ENCODE measurements at places on chromosomes 4 and X. TPM values are rescaled to one million over a fixed set of nuclear protein-coding genes. Genes with fewer than 3 reads are reported as not detected.

The ASMT gene
- total RNA-seq: not detected

DNA sequence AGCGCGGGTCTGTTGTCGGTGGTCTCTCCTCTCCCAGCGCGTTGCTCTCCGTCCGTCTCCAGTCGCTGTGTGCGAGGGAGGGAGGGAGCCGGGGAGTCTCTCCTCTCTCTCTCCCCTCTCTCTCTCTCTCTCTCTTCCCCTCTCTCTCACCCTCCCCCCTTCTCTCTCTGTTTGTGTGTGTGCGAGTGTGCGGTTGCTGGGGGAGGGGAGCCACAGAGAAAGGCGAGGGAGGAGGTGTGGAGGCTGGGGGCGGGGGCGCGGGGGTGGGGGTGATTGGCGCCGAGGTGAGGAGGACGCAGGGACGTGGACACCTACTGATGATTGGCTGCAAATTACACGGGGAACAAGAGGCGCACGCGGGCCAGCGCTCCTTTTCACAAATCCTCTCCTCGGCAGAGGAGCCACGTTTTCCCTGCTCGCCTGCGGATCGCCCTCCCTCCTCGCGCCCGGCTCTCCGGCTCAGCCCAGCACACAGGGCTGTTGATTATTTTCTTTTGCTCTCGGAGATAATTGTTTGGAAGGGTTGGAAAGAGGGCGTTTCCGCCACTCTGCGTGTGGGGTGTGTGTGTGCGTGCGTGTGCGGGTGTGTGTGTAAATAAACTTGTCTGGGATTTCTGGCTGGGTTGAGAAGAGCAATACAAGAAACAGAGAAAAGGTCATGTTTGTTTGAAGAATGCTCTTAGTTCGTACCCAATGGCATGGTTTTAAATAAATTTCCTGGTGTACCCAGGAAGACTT is at the start of gene CXXC4:
CXXC4 (minus strand) TSS at position 73 of the 738 bp plus-strand sequence. CDS start 3,092 bp downstream, outside the sequence.
- peak; percentile 78 for ATAC-seq

- no peak for ATAC-seq
These were observed 14.5 kb upstream of the ENPP6 start for GRCh38 chr4:184232202-184232601.

DNA sequence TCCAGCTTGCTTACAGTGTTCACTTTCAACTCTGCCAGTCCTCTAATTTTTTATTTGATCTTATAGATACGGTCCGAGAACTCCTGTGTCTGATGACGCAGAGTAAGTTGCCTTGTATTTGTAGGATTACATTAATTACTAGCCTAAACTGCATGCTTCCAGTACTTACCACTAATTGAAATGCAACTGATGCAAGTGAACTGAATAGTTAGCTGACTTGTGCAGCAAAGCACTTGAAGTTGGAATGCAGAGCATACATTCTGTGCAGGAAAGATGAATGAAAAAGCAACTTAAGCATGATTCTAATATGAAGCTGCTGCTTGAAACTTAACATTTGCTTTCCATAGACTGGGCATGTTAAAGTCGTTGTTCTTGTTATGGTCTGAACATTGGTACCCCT is 100.9 kb downstream of the LIMCH1 start:
- no peak for ATAC-seq

DNA sequence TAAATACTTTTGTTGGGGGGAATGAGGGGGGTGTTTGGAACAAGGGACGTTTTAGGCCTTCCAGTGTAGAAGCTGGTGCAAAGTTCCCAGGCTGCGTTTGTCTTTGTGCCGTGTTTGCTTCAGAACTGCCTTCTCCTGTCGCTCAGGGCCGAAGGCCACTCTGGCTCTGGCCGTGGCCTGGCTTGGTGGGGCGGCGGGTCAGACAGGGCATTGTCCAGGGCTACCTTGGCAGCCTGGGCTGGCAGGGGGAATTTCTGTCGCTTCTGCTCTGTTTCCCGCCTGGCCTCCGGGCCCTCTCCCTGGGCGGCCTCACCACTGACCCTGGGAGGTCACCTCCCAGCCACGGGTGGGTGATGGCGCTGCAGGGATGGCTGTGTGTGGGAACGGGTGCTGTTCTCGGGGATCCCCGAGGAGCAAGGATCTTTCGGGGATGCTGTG is 140.0 kb downstream of the COL4A6 start:
- no peak for ATAC-seq

DNA sequence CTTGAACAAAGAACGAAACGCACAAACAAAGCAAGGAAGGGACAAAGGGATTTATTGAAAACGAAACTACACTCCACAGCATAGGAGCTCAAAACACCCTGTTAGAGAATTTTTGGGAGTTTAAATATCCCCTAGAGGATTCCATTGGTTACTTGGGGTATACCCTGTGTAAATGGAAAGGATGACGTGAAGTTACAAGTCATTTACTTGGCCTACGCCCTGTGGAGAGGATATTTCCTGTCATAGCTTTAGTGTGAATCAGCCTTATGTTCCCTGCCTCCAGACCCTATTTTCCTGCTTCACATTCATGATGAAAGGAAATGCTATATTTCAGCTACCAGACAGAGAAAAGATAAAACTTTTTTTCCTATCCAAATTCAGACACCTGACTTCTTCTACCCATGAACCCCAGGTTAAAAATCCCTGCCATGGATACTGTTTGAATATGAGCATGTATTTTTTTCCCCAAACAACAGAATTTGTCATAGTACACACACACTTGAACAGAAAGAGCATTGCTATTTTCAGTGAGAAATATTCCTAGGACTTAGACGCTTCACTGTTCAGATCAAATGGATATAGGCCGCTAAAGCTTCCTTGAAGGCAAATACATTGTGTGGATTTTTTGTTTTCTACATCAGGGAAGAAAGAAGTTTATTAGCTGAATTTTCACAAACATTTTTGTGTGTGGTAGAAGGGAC is 20.4 kb downstream of the PIN4 start:
- ATAC-seq: no peak

- ATAC-seq: no peak
These were observed 80.2 kb upstream of the FHL1 start for GRCh38 chrX:136067097-136067496.

DNA sequence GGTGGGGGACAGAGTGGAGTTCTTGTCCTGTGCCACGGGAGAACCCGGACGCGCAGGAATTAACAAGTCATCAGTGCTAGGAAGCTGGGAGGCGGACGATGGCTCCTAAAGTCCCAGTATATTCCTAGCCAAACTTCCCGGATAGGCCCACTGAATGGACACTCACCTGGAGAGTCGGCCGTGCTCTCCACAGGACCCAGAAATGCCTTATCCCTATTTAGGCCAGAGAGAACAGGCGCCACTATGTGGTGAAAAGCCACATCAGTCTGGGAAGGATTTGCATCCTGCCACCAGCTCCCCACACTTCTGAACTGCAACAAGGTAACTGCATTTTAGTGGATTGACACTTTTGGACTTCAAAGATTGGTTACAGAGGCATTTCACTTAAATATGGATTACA is 1.1 kb downstream of the CFAP299 start:
- ATAC-seq: peak; percentile 21

DNA sequence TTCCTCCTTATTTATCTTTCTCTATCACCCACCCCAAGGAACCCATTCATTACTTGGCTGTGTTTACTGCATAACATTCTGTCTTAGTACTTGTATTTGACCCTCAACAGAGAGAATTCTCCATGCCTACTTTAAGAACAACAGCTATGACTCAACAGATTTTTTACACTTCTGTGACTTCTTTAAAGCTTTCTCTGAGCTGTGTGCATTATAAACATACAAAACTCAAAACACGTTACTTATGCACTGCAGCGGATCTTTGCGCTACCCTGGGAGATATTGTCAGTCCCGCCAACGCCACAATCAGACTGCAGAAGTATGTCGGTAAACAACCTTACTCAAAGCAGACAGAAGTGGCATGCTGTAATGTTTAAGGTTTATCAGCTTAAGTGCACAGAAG is 35.1 kb downstream of the PRKX start:
- ATAC-seq: no peak

DNA sequence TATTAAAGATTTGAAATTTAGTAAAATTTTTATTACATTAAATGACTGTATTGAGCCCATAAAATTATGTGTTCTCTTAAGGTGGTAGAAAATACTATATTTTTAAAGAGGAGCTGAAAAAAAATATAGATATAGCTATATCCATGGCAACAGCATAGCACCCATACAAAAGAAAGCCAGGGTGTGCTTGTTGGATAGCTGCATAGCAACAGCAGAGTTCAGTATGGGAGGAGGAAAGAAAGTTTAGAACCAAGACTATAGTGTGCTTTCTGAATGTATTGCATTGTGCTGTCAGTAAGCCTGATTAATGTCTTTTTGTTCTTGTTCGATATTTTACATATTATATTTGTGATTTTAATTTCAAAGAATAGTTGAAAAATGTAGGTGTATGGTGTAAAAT is 78.4 kb downstream of the GRID2 start:
- ATAC-seq: peak; percentile 66

GRCh38 chr4:77715414-77716290 is 103.5 kb downstream of the CNOT6L start:
- ATAC-seq: no peak

- ATAC-seq: no peak
These were observed 21.4 kb upstream of the HERC6 start for GRCh38 chr4:88357262-88357661.

GRCh38 chr4:114249976-114250375 is 270.5 kb upstream of the ARSJ start:
- no peak for ATAC-seq
